Stimulated activated CD4-positive, alpha-beta T cell treated with anti-CD3 and anti-CD28 coated beads, TNF-alpha, amount 100 ng/mL, for 24 hours (primary cell): ENCODE measurements at places on chromosomes 5 and 9.

DNA sequence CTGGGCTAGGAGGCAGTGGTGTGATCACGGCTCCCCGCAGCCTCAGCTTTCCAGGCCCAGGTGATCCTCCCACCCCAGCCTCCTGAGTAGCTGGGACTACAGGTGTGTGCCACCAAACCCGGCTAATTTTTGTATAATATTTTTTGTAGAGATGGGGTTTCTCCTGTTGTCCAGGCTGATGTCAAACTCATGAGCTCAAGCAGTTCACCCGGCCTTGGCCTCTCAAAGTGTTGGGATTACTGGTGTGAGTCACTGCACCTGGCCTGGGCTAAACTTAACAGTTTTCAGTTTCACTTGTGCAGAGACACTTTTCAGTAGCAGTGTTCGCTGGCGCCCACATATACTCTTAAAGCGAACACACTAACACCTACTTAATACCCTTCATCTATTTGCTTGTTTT, 205.6 kb upstream of the ZNF608 start:
- no peak for DNase-seq

GRCh38 chr5:89279391-89280036, 396.5 kb upstream of the MEF2C start:
- DNase-seq, result no peak

DNA sequence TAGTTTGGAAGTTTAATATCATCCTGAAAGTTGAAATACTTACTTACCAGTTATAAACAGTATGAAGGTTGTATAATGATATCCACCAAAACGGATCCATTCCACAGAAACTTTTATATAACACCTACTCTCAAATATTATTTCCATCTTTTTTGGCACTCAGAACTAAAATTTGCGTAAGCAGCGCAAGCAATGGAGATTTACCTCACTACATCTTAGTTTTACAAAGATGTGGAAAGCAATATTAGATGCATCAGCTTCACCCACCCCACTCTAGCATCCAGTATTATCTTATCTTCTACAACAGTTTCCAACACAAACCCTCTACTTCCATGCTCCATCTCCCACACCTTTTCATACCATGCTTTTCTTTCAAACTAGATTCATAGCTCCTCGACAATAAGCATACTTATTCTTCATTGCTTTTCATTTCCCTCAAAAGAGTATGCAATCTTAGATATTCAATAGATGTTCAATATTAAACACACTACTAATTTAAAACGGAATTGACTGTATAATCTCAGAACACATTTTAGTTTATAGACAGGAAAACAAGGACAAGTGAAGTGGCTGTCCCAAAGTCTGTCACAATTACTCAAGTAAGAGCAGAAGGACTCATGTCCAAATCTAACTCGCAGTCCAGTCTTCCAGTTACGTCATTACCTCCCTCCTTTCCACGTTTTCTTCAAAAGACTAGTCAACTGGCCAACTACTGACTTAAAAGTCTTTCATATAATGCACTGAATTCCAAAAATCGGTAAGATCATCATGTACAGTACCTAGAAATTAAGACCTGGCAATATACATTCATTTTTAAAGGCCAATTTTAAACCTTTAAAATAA, 2.2 kb downstream of the PPP2CA start:
- DNase-seq, result no peak

GRCh38 chr9:118871531-118871930, 497.7 kb downstream of the BRINP1 start:
- no peak for DNase-seq

DNA sequence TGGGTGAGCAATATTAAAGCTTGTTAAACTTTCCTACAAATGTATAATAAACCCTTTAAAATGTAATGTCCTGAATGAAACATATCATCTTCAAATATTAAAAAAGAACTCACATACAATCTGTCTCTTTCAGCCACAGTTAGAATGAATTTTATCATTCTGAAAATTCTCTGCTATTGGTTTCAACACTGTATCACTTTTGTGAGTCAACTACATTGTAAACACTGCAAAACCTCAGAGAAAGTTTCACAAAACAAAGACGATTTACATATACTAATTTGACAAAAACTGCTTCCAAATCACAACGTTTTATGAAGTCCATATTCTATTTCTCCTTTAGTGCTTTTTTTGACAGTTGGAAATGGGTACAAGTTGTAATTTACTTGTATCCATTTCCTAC, 1032.0 kb upstream of the DMAC1 start:
- DNase-seq, result no peak

- DNase-seq, result no peak
Measured at GRCh38 chr5:72494623-72495124, 12.5 kb downstream of the ZNF366 start.

GRCh38 chr5:106459541-106459940, 1211.2 kb downstream of the EFNA5 start:
- DNase-seq, result no peak

DNA sequence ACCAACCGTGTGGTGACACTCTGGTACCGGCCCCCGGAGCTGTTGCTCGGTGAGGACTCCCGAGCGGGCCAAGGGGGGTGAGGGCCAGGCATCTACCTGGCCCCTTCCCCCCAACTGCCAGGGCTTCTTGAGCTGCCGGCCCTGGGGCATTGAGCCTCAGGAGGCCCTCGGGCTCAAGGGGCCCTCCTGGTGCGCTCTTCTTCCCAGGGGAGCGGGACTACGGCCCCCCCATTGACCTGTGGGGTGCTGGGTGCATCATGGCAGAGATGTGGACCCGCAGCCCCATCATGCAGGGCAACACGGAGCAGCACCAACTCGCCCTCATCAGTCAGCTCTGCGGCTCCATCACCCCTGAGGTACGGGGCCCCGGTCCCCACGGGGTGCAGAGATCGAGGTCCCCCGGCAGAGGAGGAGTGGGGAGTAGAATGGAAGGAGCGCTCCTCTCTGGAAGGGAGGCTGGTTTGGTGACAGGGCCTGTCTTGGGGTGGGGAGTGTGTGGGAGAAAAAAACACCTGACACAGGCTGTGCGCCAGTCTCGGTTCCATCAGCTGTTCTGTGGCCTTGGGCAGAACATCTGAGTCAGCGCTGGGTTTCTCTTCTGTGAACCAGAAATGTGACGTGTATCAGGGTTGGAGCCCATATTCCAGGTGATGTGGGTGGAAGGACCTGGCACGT, 2.6 kb downstream of the CDK9 start:
- peak; percentile 64 for DNase-seq
